Activated CD8-positive, alpha-beta memory T cell treated with anti-CD3 and anti-CD28 coated beads, Interleukin-2, amount 50 U/mL, for 48 hours (primary cell): ENCODE measurements at places on chromosomes 11 and 22.

DNA sequence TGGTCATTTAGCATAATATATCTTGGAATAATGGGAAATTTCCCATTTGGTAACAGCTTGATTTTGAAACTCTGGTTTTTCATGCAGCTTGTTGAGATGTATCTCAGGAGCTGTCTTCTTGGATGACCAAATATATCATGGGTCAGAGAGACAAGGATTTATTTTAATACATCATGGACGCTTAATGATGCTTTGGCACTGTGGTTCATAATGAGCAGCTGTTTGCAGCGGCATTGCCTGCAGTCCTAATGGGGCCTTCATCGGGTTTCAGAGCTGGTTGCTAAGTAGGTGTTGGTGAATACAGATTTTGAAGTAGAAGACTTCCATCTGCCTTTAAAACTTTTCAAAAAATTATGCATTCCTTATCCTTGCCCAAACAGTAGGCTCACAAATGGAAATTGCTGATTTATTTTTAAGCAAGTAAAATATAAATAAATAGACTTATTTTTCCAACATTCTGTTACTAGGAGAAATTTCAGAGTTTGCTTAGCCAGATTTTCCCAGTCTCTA, 389.5 kb upstream of the FAT3 start:
- no peak for DNase-seq

DNA sequence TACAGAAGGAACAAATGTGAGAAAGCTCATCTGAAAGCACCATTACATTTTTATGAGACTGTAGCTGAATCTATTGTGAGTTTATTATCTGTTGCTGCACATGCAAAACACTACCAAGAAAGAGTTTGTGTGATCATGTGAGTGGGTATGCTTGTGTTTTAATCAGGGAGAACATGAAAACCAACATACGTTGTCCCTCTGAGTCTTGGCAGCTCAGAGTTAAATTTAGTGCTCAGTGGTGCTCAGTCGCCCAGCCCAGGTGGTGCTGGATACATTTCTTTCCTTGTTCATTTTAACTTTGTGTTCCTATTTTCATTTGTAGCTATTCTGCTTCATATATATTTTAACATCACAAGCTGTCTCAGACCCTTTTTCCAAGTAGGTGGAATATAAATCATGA, 500.6 kb downstream of the NTM start:
- no peak for DNase-seq

GRCh38 chr22:19871023-19871844, 16.6 kb upstream of the GNB1L start:
- DNase-seq: no peak

DNA sequence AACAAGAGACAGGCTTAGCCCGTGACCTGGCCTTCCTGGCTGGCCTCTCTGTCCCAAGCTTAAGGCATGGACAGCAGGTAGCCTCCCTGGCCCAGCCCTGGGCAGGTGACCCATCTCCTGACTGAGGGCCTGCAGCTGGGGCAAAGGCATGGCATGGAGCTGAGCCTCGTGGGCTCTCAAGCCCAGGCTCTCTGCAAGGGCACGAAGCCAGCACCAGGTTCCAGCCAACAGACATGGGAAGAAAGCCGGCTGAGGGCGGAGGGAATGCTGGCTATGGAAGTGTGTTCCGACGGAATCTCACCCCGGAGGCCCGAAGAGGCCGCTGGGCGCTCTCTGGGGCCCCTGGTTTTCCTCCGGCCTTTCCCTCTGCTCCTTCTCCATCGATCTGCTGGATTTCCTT, 12.9 kb downstream of the DNAL4 start:
- DNase-seq: no peak

DNA sequence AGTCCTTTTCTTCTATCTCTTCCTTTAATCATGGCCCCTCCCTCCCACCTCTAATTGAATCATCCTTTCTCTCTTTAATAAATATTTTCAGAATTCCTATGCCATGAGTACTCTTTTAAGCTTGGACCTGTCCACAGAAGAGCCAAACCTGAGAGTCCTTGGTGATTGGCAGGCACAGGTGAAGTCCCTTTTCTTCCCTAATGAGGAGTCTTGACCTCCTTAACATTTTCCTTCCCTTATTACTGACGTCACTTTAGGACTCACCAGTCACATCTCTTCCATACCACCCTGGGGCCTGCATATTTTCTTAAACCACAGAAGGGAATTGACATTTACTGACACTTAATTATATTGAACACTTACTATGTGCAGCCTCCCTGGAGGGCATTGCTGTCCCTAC, 41.0 kb upstream of the RASSF10 start:
- DNase-seq: no peak

DNA sequence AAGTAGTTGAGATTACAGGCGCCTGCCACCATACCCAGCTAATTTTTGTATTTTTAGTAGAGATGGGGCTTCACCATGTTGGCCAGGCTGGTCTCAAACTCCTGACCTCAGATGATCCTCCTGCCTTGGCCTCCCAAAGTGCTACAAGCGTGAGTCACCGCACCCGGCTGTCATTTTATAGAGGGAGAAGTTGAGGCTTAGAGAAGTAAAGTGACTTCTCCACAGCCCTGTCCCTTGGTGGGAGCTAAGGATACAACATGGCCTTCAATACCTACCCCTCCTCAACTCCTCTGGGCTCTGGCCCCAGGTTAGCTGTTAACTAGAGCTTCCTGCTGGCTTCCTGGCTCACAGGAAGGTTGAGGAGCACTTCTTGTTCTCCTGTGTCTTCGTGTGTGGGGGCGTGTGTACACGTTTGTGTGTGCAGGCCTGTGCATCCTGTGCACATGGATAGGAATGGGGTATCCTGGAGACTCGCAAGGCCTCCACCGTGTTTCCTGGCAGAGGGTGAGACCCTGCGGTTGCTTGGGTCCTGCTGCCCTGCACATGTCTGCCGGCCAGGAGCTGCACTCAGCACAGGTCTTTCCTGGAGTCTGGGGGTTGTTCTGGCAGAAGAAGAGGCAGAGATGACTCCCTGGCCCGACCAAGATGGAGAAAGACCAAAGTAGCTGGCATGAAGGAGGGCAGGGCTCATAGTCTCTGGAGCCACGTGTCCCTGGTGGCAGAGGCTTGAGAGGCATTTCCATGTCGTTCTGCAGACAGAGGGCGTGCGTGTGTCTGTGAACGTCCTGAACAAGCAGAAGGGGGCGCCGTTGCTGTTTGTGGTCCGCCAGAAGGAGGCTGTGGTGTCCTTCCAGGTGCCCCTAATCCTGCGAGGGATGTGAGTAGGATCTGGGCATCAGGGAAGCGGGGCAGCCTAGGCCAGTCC, 2.4 kb downstream of the SIDT2 start:
- peak; percentile 80 for DNase-seq

- peak; percentile 78 for DNase-seq
Measured at GRCh38 chr11:122696662-122697061, 41.1 kb downstream of the UBASH3B start.

- DNase-seq: no peak
Measured at GRCh38 chr11:17098038-17098437, 20.6 kb upstream of the RPS13 start.

- peak; percentile 73 for DNase-seq
Measured at GRCh38 chr11:12235947-12236743, 125.8 kb downstream of the MICAL2 start.

GRCh38 chr11:33690290-33691065, 10.1 kb downstream of the C11orf91 start:
- no peak for DNase-seq

- DNase-seq: no peak
Measured at GRCh38 chr11:127110542-127110941, 110.0 kb upstream of the KIRREL3 start.

GRCh38 chr22:37777122-37777687, 30.5 kb upstream of the GCAT start:
- DNase-seq: no peak

- DNase-seq: no peak
Measured at GRCh38 chr11:130052567-130052966, 17.1 kb upstream of the APLP2 start.

GRCh38 chr22:44127356-44127755, 53.4 kb upstream of the PARVG start:
- no peak for DNase-seq

DNA sequence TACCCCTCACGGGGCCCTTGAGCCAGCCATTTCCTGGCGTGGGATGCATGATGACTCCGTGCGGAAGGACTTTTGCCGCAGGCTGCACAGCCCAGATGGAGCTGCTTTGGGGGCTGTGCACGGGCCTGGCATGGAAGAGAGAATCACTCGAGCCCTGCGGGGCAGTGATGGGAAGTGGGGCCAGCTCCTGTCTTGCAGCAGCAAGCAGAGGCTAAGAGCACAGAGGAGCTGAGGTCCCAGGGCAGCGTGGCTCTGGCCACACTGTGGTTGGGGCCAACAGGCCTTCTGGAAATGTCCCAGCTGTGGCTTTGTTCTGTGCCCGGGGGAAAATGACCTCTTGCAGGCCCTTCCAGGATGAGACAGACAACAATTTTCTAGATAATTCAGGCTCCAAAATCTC, 92.7 kb upstream of the TIMP3 start:
- DNase-seq: no peak

DNA sequence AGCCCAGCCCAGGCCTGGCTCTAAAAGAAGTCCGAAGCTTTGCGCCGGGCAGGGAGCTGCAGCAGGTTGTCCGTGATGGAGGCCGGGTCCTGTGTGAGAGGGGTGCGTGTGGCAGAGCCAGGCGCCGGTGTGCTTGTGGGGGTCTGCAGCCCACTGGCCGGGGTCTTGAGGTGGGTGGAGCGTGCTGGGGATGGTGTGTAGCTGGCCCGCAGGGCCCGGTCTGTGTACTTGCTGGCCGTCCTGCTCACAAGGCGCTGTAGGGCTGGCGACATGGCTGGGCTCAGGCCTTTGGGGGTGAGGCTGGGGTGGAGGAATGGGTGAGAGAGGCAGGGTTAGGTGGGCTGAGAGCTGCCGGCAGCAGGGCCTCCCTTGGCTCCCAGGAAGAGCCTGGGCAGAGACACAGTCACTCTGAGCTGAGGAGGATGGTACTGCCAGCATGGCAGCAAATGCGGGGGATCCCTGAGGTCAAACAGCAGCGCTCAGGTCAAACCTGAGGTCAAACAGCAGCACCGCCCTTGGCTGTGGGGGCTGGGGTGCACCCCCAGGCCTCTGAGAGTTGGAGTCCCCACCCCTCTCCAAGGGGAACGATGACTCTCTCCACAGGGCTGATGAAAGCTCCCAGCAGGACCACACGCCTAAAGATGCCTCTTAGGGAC, 3.2 kb downstream of the TSSK2 start:
- no peak for DNase-seq

- DNase-seq: no peak
Measured at GRCh38 chr11:7559398-7560283, 45.8 kb downstream of the PPFIBP2 start.

DNA sequence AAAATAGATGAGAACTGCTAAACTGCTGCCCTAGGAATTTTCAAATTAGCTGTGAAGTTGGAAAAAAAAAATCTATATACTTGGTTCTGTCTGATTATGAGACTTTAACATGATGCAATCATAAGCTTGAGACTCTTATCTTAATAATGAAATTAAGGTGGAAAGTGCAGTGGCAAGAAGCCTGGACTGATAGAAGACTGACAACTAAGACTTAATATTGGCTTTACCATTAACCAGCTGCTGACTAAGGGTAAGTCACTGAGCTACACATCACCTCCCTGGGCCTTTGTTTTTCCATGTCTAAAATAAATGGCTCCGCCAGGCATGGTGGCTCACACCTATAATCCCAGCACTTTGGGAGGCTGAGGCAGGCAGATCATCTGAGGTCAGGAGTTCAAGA, 56.9 kb downstream of the SLC35F2 start:
- DNase-seq: no peak

GRCh38 chr11:134359646-134360045, 27.9 kb downstream of the GLB1L2 start:
- DNase-seq: no peak

DNA sequence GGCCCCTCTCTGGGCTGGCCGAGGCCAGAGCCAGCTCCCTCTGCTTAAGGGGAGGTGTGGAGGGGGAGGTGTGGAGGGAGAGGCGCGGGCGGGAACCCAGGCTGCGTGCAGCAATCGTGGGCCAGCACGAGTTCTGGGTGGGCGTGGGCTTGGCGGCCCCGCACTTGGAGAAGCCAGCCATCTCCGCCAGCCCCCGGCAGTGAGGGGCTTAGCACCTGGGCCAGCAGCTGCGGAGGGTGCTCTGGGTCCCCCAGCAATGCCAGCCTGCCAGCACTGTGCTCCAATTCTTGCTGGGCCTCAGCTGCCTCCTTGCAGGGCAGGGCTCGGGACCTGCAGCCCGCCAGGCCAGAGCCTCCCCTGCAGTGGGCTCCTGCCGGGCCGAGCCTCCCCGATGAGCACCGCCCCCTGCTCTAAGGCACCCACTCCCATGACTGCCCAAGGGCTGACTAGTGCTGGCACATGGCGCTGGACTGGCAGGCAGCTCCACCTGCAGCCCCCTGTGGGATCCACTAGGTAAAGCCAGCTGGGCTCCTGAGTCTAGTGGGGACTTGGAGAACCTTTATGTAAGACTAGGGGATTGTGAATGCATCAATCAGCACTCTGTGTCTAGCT, 96.7 kb upstream of the OR9G4 start:
- DNase-seq: no peak

- no peak for DNase-seq
Measured at GRCh38 chr11:35063488-35063931, 75.5 kb upstream of the CD44 start.

DNA sequence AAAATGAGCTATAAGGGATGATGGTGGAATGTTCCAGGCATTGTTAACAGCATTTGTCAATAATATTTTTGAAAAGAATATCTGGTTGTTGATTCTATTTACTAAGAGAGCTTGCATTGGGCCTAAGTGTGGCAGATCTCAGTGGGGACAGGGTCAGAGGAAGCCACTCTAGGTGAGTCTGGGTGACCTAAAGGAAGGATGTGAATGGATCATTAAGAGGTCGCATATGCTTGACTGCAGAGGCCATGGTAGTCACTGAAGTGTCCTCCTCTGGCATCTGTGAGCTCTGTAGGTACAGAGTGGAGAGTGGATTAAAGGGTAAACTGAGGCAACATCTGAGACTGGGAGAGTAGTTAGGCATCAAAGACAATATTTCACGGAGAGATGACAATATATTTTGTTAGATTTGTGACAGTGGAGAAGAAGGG, 37.9 kb upstream of the TOP3B start:
- DNase-seq: no peak

GRCh38 chr11:9692691-9693090, 28.8 kb downstream of the SWAP70 start:
- no peak for DNase-seq

DNA sequence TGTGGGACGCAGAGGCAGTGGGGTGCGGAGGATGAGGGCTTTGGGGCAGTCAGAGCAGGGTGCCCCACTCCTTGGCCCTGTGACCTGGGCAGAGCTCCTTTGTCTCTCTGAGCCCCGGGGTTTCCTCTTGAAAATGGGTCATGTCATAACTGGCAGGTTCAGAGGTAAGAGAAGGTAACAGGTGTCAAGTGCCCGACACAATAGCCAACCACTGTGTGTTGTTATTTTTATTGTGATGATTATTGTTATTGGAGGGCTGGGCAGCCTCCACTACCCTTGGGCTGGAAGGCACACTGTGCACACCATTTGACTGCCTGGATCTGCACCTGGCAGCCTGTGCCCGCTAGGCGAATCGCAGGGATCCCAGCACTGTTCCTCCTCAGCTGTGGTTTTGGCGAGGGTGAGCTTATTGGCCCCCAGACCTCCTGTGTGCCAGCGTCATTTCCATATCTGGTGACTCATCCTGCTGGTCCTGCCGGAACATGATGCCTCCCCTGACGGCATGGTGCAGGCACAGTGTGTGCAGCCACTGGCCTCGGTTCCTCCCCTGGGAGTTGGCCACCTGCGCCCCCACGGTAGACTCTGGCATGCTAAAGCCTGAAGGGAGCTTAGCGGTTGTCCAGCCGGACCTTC, 15.4 kb upstream of the SOX10 start:
- DNase-seq: no peak
